Osteoblast (primary cell): ENCODE measurements at places on chromosomes 13 and 19. TPM values are rescaled to one million over a fixed set of nuclear protein-coding genes. Genes with fewer than 3 reads are reported as not detected.

DNA sequence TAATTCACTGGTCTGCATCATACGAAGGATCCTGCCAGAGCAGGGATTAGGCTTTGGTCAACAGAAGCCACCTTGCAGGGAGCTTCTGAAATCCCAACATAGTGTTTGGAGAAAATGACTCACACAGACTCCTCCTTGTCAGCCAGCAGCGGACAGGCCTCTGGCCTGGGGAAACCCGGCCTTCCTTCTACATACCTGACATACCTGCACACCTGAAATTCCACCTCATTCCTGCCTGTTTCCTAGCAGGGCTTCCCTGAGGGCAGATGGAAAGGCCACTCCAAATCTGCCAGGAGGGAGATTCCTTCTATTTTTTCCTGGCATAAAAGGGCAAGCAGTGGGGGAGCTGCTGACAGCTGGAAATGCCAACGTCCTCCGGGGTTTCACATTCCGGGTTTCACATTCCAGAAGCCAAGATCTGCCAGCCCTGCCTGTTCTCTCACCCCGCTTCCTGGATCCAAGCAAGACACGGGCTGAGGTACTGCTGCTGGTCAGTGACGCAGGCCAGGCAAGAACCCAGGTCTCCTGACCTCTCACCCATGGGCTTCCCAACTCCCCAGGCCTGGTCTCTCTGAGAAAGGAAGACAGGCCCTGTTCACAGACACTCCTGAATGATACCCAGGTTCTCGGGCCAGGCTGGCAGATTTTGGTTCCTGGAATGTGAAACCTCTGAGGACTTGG is 18.2 kb upstream of the IGFL1 start:
- DNase-seq: no peak

- no peak for DNase-seq
Measured at GRCh38 chr13:39577203-39577602, 25.8 kb downstream of the LHFPL6 start.

DNA sequence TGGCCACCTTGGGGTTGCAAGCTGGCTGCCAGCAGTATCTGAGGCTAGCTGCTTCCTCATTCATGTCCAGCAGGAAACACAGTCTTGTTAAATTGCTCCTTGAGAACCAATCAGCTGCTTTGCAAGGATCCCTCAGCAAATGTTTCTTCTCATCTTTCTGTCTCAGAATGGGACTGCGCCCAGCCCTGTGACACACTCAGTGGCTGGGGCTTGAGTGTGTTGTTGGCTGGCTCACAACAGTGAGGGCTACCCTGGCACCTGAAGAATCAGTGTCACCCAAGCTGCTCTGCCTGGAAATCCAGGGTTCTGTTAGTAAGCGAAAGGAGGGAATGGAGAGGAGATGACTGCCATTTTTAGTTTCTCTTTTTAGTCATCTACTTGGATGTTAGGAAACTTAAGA is 317.2 kb downstream of the DCT start:
- no peak for DNase-seq

The ABCA7 gene
- 33.3 and 43.0 TPM in 2 replicates for total RNA-seq

DNA sequence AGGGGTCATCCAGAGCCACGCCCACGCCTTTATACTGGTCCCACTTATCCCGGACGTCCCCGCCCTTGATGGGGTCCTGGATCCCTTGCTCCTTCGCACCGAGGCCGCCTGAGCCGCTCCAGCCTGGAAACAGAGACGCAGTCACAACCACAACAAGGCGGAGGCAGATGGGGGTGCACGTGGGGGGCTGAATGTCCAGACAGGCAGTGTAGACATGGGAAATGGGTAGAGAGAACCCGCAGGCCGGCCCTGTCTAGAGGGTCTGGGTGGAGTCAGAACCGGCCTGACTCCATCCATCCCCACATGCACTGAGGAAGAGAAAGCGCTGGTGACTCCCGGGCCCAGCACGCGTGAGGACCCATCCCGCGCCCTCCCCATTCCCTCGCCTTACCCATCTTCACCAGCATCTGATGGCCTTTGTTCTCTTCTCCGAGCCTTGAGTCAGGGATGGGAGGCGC is 23.0 kb downstream of the CHERP start:
- DNase-seq: peak; percentile 76

GRCh38 chr13:57527114-57527735 is 104.3 kb upstream of the PCDH17 start:
- no peak for DNase-seq

DNA sequence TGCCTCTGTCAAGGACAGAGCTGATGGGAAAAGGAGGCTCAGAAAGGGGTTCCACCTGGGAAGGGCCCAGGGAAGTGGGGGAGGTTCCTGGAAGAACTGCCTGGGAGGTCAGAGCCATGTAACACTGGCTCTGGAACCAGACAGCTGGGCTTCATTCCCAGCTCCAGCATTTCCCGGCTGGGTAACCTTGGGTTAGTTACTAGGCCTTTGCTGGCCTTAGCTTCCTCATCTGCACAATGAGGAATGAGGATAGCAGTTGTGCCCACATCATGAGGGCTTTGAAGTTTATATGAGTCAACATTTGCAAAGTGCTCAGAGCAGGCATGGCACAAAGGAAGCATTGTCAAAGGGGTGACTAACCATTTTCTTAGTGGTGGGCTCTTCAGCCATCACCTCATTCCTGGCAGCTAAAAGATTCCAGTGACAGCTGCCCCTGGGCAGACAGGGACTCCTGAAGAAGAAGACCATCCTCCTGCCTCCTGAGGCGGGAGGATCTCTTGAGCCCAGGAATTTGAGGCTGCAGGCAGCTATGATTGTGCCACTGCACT is 1.7 kb upstream of the DNAJB1 start:
- DNase-seq: peak; percentile 87

The LILRB1 gene
- total RNA-seq: not detected in 2 replicates

The B3GNT8 gene
- total RNA-seq: 0.59 and 0.72 TPM in 2 replicates

The KIR3DL2 gene
- total RNA-seq: not detected in 2 replicates

The OVOL3 gene
- not detected in 2 replicates for total RNA-seq

The KLK4 gene
- 0.29 TPM in 1 of 2 replicates, not detected in the other for total RNA-seq

DNA sequence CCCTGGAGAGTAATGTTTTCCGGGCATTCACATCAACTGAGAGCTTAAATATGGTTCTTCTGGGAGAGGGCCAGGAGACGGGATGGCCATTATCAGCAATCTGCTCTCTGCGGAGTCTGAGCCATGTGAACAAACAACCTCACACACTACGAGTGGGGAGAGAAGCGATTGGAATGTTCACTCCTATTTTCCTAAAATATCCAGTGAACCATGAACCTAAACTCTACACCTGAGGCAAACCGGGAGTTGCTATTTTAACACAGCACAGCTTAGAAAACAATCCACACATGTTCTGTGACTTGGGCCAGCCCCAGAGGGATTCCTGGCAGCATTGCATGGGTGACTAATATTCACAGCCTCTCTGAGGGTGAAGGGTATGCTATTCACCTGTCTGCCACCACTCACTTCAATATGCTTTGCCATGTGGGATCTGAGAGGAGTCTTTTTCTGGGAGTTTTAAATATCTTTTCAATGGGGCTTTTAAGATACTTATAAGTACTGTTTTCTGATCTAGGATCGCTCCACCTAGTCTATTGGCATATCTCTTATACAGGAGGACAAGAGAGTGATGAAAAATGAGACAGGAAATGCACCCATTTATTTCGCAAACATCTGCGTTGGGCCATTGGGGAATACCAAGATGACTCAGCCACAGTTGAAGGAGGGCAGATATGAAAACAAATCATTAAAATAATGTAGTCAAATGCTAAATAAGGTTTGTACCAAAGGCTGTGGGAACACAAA is 72.6 kb upstream of the SERP2 start:
- no peak for DNase-seq

The CALR3 gene
- not detected in 2 replicates for total RNA-seq

The ZNF491 gene
- 4.3 and 6.2 TPM in 2 replicates for total RNA-seq

The ZNF568 gene
- total RNA-seq: 13.3 and 14.8 TPM in 2 replicates
